ENCODE measurements at places on chromosomes 12 and 14. TPM values are rescaled to one million over a fixed set of nuclear protein-coding genes. Genes with fewer than 3 reads are reported as not detected.

- DNase-seq: no peak
These were observed 53.0 kb downstream of the SMUG1 start for GRCh38 chr12:54135621-54136350.

DNA sequence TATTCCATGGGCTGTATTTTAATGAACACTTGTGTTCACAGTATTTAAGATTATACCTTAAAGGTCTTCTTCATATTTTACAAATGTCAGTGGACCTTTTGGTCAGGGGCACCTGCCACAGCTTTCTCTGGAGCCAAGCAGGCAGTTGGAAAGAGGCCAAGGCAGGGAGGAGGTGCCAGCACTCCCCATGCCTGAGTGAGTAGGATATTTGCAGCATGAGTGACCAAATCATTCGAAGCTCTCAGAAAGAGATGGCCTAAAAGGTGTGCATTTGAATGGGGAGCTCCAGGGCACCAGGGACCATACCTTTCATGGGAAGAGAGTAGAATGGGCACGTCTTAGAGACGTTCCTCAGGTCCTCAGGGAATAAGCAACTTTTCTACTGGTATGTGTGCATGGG, 121.6 kb downstream of the GPR135 start:
- DNase-seq: no peak

ADAM20 gene
- 0.07 TPM for total RNA-seq

DNA sequence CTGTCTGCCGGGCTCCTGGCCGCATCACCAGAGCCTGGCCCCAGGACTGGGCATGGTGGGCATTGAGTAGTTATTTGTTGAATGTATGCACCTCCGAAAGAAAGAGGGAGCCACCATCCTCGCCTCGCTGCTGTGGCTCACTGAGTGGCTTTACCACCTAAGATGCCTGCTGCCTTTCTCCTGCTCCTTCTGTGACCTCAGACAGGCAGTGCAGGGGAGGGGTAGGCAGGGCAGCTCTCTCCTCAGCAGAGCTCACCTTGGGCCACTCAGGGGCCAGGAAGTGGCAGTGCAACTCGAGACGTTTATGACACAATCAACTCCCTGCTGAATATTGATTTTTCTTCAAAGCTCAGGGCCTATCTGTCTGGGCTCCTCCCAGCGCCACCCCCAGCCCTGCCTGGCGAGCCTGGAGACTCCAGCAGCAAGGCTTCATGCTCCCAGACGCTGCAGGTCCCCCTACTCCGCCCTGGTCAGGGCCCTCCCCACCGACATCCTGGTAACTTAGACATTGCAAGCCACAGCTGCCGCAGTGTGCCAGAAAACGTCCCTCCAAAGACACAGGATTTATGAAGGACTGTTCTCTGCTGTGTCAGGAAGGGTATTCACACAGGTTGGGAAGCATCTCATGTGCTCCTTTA, 84.3 kb upstream of the DIO3 start:
- no peak for DNase-seq

- DNase-seq: no peak
These were observed 11.3 kb upstream of the LTA4H start for GRCh38 chr12:96046543-96047228.

GRCh38 chr12:4141348-4142270, 132.0 kb upstream of the CCND2 start:
- no peak for DNase-seq

USP15 gene
- 58.2 TPM for total RNA-seq

DPY19L2 gene
- 1.8 TPM for total RNA-seq

DNA sequence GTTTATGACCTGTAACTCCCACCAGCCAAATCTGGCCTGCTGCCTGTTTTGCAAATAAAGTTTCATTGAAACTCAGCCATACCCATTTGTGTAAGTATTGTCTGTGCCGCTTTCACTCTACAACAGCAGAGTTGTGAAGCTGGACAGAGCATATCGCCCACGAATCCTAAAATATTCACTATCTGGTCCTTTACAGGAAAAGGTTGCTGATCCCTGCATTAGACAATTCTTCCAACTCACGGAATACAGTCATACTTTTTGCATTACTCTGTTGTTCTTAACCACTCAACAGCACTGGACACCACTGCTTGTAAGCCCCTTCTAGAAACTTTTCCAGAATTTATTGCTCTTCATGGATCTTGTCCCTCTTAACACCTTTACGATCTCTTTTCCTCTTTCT, 435.4 kb downstream of the EGLN3 start:
- DNase-seq: no peak

DNA sequence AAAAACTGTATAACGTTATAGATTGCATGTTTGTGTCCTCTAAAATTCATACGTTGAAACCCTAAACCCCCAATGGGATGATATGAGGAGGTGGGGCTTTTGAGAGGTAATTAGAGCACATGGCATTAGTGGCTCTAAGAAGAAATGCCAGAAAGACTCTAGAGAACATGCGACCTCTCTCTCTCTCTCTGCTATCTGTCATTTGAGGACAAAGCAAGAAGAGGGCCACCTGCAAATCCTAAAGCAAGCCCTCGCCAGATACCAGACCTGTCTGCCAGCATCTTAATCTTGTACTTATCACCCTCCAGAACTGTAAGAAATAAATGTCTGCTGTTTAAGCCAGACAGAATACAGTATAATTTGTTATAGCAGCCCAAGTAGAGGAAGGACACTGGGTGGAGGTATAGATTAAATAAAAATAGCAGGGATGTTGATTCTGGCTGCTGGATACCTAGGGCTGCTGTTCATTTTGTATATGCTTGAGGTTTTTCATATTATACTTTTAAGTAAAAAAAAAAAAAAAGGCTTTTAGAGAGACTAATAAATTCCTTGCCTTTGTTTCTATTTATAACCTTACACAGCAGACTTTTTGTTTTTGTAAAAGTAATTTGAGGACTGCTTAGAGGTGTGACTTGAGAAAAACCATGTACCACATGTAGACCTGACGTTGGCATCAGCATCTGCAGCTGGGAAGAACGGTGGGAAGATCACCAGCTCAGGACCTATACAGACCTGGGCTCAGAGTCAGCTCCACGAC, 26.9 kb downstream of the MOK start:
- no peak for DNase-seq

GRCh38 chr12:79597910-79598309, 92.9 kb downstream of the PAWR start:
- no peak for DNase-seq

CDCA3 gene
- total RNA-seq: 25.2 TPM

- peak; percentile 96 for DNase-seq
These were observed 99.1 kb upstream of the NAP1L1 start for GRCh38 chr12:76183459-76184186.

- peak; percentile 47 for DNase-seq
These were observed 115.1 kb downstream of the GALC start for GRCh38 chr14:87877877-87878276.

GRCh38 chr12:13033476-13033875, 10.7 kb upstream of the FAM234B start:
- no peak for DNase-seq

GRCh38 chr14:105195522-105196264, 14.6 kb upstream of the NUDT14 start:
- DNase-seq: no peak

DNA sequence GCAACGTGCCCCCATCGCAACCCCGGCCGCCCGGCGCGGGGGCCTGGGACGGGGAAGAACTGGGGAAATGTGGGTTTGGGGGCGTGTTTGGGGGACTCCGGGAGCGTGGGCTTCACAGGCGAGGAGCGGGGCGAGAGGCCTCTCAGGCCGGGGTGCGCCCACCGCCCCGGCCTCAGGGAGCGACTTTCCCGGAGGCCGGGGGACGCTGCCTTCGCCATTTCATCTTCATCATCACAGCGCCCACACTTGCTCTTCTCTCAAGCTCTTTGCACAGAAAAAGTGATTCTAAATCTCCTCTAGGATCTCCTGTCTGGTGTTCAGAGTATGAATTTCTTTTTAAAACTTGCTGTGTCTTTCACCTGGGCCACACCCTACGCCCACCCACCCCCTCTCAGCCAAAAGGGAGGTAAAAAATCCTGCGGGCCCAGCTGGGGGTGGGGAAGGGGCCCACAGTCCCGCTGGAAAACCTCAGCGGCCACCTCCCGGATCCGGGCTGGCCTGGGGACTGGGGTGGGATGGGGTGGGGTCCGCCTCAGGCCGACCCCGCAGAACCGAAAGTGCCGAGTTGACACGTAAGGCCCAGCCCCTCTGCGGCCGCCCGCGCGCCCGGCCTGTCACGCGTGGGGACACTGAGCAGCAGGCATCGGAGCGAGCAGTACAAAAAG, 7.4 kb downstream of the CDKN1B start:
- DNase-seq: no peak

- no peak for DNase-seq
These were observed 25.5 kb upstream of the SNAPC1 start for GRCh38 chr14:61736751-61737150.

GDF3 gene
- total RNA-seq: not detected

GALNT16 gene
- total RNA-seq: 0.46 TPM

GRCh38 chr12:110995016-110995415, 74.6 kb upstream of the MYL2 start:
- DNase-seq: no peak

DNA sequence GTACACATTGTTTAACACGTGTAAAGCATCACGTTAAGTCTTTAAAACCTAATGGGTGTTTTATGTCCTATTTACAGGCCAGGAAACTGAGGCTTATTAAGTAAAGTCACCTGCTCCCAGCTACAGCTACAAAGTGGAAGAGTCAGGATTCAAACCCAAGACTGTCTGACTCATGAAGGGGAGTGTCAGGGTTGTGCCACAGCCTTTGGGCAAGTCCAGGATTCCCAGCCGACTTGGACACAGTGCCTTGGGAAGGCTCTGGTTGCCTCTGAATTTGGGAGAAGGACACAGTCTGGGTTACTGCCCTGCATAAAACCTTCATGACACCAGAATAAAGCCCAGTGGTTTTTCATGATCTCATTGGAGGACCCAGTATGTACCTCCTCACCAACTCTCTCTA, 7.3 kb downstream of the RNU4-2 start:
- no peak for DNase-seq

DNA sequence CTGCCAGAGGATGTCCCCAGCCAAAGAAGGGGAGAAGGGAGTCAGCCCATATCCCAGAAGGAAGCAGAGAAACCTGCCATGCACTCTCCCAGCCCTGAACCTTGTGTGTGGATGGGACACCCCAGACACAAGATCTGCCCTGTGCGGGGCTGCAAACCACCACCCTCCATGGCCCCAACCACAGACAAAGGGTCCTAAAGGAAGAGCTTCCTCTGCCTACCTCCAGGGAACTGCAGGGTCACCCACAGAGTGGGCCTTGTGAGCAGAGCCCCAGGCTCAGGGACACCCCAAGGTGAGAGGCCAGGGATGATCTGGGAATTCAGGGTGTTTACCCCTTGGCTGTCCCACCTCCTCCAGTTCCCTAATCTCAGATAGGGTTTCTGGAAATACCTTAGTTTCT, 56.5 kb downstream of the ISCA2 start:
- no peak for DNase-seq

CNTN1 gene
- not detected for total RNA-seq

GRCh38 chr14:66511849-66512248, 3.9 kb downstream of the GPHN start:
- no peak for DNase-seq

GRCh38 chr12:5440978-5441377, 9.1 kb downstream of the NTF3 start:
- DNase-seq: no peak

DNA sequence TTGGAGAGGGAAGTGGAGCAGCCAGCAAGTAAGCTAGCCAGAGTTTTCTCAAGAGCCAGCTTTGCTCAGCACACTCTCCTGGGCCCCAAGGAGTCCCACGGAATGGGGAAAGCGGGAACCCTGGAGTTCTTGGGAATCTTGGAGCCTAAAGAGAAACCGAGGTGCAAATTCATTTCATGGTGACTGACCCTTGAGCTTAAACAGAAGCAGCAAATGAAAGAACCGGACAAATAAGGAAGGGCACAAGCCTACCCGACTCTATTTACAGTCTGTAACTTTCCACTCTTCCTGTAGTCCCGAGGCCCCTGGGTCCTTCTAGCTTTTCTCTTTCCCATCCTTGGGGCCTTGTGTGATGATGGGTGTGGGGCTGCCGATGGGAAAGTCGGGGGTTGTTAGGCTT, 18.1 kb upstream of the TIGAR start:
- DNase-seq: no peak

- DNase-seq: no peak
These were observed 25.5 kb downstream of the RBM19 start for GRCh38 chr12:113940357-113941207.

DNA sequence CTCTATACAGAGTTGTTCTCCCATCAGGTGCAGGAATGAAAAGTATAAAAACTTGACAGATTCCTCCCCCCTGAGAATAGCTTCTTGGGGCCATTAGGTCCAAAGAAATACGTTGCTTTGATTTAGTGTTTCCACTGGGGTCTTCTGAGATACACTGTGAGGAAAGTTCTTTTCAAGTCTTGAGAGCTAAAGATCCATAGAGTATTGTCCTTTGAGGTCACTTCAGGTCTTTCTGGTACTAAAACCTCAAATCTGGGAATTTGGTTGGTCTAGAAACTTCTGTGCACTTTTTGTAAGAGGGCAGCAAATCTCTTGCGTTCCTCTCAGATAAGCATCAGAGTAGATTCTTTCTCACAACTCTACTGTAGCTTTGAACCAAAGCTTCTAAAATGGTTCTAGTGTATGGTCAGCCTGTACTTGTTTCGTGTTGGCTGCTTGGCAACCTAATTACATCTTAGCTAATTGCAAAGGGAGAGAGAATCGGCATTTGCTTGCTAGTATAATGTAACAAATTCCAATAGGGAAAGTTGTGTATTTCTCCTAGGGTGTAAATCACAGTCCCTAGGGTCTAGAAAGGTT, 10.0 kb downstream of the SRSF5 start:
- DNase-seq: no peak

DNA sequence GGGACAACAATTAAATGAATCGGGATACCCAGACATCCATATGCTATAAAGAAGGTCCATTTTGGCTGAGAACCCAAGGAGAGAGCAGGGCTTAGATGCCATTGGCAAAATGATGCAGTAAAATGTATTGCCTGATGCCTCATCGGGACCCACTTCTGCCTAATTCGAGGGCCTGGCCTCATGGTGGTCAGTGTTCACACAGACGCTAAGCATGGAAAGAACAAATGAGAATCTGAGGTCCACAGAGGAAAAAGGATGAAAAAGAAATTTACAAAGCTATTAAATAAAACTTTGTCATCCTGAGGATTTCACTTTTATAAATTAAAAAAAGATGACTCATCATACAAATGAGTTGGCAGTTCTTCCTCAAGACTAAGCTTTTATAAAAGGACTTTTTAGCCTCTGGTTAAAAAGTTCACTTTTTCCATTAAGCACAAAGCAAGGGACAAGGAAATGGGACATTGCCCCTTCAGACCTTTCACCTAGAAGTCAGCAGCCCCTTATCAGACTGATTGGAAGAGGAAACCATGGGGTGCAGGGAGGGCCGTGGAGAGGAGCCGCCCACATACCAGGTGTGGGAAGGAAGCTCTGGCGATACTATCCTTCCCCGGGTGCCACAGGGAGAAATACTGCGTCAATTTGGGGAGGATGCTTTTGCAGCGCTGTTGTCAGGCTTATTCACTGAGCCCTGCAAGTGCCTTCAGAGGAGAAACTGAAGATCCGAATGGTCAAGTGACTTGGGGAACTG, 176.0 kb downstream of the EGLN3 start:
- DNase-seq: no peak

GRCh38 chr12:21248679-21249078, 86.0 kb downstream of the SLCO1A2 start:
- DNase-seq: no peak

- no peak for DNase-seq
These were observed 47.2 kb upstream of the JDP2 start for GRCh38 chr14:75380656-75381055.

- DNase-seq: no peak
These were observed 3.5 kb downstream of the XRCC3 start for GRCh38 chr14:103711516-103712431.

STAB2 gene
- total RNA-seq: not detected

TSPAN19 gene
- total RNA-seq: not detected
